Right kidney (tissue), 9 donors: ENCODE measurements at places on chromosomes 6 and 20.

DNA sequence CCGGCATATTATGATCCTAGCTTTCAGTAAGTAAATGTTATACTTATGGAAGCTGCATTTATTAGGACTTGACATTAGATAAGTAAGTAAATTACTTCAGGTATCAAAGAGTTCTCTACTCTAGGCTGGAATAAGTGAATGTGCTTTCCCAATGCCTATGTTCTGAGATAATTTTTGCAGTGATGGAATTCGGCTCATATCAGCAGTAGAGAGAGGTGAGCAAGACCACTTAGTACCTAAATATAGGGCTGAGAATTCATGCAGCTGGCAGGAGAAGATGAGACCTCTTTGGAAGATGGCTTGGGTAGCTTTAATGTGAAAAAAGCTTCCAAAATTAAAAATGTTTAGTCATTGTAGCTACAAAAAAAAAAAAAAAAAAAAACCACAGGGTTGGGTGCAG is 13.3 kb upstream of the BEND3 start:
- no peak for DNase-seq

GRCh38 chr6:30544666-30545272 is 11.5 kb downstream of the GNL1 start:
- DNase-seq, result peak; percentile 23

DNA sequence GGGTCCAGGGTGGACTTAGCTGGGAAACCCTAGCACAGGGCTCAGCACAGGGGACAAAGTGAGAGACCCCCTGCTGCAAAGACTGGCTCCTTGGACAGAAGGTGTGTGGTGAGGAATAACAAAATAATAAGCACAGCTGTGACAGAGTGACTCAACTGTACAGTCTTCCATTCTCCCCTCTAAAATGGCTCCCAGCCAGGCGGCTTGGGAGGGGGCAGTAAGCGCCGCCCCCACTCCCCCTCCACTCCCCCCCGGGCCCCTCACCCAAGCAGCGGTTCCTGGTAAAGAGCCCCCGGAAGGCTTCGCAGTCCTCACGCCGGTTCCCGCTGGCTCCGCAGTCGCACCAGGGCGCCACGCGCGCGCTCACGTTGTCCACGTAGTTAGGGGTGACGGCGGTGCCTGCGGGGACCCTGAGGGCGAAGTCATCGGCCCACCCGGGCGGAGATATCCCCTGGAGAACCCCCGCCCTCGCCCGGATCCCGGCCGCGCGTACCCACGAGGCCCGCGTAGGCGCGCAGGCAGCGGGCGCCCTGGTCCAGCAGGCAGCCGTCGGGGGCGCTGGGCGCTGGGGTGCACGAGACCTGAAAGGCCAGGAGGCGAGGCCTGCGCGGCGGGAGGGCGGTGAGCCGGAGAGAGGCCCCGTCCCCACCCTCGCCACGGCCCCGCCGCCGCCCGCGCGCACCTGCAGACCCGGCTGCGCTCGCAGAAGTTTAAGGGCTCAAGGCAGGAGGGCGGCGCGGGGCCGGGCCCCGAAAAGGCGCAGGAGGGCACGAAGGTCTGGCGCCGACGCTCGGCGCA is 2.7 kb downstream of the GFRA4 start:
- no peak for DNase-seq

DNA sequence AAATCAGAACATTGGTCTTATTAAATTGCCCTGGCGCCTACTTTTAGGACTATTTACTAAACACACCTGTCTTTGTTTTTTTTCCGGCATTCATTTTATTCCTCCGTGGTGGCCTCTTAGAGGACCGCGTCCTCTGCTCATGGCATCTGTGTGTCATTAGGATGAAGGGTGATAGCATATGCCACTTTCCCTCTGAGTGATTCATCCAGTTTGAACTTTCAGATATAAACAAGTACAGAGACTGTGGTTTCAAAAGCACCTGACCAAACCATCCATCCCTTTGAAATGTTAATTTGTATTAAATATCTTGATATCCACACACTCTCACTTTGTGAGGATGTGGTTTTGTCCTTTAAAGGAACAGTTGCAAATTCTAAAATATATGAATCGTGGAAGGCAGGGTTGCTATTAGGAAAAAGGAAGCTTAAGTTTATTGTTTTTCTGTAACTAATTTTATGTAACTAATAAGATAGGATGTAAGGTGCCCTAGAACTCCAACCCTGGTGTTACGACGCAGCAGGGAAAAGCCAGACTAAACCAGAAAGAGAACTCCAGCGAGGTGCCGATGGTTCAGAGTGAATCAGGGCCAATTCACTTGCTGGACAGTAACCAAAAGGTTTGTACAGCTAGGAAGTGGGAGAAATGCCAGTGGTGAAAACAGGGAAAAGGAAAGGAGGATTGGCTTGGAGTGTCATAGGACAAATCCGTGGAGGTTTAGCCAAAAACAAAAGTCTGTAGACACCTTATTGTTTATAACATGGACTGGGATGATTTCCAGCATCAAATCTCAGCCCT is 98.7 kb downstream of the SHLD1 start:
- DNase-seq, result no peak

GRCh38 chr6:149043476-149044130 is 273.9 kb upstream of the TAB2 start:
- no peak for DNase-seq
